ENCODE measurements at places on chromosomes 16 and 17. TPM values are rescaled to one million over a fixed set of nuclear protein-coding genes. Genes with fewer than 3 reads are reported as not detected.
A peak's percentile ranks its signal among the peaks of the same experiment; 100 is the strongest.

Gene REXO5
- 3.0 TPM for total RNA-seq

Gene SLC5A11
- not detected for total RNA-seq

DNA sequence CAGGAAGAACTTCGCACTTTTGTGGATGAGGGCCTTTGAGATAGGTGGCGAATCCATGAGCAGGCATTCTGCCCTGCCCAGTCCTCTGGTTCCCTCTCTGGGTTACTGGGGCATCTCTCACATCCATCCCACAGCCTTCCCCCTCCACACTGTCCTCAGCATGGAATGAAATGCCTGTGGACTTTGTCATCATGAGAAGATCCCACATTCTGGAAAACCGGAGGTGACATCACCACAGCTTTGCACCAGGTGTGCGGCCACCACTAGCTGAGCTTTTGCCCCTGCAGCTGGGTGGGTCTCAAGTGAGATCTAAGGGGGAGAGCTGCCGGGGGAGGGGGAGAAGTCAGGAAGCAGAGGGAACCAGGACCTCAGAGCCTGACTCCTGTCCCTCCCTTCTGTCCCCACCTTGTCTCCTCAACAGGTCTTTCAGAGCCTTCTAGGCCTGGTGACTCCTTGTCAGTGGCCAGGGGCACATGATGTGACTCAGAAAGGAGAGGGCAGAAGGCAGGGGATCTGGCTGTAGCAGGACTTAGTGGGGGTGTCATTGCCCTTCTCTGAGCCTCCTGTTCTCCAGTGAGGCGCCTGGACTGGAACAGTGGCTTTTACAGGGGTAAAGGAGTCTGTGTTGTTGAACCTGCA is 40.0 kb upstream of the DLX4 start:
- no peak for DNase-seq

GRCh38 chr17:82449131-82449882 is 1.2 kb downstream of the CYBC1 start:
- no peak for DNase-seq

DNA sequence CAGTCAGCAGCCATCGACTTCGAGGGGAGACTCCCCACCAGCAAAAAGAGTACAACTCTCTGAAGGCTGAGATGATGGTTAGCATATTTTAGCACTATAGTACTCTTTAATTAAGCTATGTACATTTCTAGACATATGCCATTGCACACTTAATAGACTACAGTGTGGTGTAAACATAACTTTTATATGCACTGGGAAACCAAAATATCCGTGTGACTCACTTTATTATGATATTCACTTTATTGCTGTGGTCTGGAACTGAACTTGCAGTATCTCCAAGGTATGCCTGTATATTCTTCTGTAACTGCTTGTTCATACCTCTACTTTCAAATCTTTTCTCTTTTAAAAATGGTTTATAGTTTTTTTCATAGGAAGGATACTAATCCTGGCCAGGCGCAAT is 11.0 kb upstream of the NXPH3 start:
- DNase-seq: no peak

GRCh38 chr17:50269477-50270434 is 4.5 kb upstream of the TMEM92 start:
- DNase-seq: peak; percentile 78

GRCh38 chr17:30477774-30478115 is 537 bp downstream of the GOSR1 start:
- DNase-seq: no peak
